Putamen (tissue), 1 donor: ENCODE measurements at places on chromosomes 4 and X.

DNA sequence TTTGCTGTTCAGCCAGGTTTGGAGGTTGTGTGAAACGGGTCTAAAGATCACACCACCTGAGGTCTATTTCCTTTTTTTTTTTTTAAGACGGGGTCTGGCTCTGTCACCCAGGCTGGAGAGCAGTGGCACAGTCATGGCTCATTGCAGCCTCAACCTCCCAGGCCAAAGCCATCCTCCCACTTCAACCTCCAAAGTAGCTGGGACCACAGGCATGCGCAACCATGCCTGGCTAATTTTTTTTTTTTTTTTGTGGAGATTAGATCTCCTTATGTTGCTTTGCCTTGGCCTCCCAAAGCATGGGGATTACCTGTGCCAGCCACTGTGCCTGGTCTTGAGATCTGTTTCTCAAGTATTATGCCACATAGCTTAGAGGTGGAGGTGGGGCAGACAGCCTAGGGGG lies 49.2 kb upstream of the ELOVL6 start:
- no peak for DNase-seq

DNA sequence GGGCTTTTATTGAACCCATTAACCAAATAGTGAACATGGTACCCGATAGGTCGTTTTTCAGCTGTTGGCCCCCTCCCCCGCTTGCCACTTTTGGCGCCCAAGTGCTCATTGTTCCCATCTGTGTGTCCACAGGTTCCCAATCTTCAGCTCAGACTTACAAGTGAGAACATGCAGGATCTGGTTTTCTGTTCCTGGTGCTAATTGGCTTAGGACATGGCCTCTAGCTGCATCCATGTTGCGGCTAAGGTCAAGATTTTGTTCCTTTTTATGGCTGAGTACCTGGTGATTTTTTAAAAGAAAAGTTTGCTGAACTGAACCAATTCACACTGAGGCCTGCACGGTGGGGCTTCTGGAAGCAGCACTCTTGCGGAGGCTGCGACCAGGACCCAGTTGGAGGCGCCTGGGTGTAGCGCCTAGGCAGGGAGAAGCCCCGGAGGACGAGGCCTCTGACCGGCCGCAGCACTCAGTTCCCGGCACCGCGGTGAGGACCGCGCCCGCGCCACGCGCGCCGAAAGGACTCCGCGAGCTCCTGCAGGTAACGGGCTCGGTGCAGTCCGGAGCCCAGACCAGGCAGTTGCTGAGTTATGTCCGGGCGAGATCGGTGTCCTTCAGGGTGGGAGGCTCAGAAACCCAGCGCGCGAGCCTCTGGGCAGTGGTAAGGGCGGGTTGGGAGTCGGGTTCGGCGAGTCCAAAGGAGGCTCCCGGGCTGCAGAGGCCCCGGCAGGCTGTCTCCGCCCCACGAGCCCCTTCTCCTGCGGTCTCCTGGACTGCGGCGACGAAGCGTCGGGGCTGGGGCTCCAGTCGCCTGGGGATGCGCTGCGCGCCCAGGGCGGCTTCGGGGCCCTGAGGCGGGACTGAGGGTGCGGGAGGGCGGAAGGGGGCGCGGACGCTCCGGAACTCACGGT lies 15.8 kb upstream of the SLC25A4 start:
- DNase-seq: no peak

DNA sequence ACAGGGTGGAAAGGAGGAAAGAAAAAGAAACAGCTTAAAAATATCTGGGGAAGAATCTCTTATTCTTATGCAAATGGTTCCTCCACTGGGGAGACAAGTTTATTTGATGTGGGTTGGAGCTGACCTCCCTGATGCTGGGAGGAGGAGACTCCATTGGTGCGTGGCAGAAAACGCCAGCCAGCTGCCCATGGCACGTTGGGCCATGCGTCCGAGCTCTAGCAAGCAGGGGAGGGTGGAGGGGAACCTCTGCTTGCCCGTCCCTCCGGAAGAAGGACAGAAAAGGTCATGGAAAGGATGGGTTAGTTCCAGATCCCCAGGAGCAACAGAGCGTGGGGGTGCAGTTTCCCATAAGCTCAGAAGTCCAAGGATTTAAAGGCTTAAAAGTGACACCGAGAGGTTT lies 210.4 kb downstream of the KLHL4 start:
- no peak for DNase-seq

GRCh38 chr4:24720436-24720835 lies 74.9 kb upstream of the SOD3 start:
- no peak for DNase-seq

- no peak for DNase-seq
Measured at GRCh38 chr4:52995360-52996030, 133.4 kb downstream of the RASL11B start.

DNA sequence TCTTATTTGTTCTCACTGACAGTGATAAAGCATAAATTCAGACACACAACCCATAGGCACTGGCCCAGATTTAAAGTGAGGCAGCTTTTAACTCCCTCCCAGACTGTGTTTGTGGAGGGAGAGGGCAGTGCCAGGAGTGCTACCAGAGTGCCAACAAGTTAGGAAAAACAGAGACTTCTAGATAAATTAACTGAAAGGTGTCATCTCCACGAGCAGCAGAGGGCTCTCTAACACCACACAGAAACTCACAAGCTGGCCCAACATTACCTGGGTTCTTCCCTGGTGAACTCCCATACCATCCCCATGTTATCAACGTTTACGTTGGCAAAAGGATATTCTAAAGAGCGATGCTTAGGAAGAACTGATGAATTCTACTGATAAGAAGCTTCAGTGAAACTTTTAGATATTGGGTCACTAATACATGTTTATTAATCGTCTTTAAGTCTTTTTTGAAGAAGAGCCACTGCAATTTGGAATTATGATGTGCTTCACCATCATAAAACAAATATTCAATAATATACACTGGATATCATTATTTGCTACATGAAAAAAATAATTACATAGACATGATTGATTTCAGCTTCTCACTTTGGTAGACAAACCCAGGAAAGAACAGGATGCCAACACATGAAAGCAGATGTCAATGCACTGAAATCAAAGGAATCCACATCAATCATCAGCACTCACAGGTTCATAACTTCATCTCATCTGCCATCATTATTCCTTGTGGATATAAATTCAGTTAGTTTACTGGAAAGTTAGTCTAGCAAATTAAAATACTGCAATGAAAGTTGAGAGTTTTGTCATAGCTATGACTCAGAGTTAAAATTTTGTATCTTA lies 121.2 kb upstream of the NAP1L5 start:
- no peak for DNase-seq

- DNase-seq: no peak
Measured at GRCh38 chr4:90875791-90876190, 748.6 kb downstream of the CCSER1 start.

- peak; percentile 48 for DNase-seq
Measured at GRCh38 chrX:19721726-19722370, 165.6 kb downstream of the SH3KBP1 start.

- DNase-seq: no peak
Measured at GRCh38 chrX:136708348-136708747, 60.4 kb downstream of the CD40LG start.

- no peak for DNase-seq
Measured at GRCh38 chr4:19262467-19262866, 989.2 kb upstream of the SLIT2 start.

DNA sequence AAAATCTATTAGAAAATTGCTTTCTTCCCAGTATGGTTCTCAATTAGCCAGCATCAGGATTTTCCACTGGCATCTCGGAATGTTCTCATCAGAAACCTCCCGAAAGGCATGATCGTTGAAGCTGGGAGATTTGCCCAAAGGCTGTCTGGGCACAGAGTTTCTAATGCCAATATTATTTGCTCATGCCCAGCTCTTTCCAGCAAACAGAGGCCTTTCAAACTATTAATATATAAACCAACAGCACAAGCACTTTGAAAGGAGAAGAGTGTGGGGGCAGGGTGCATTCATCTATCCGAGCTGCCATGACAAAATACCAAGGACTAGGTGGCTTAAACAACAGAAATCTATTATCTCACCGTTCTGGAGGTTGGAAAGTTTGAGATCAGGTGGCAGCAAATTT lies 88.3 kb upstream of the MSX1 start:
- DNase-seq: no peak
